ENCODE measurements at places on chromosomes 11 and 22.

GRCh38 chr11:134475951-134476350 is 63.9 kb upstream of the B3GAT1 start:
- no peak for DNase-seq

DNA sequence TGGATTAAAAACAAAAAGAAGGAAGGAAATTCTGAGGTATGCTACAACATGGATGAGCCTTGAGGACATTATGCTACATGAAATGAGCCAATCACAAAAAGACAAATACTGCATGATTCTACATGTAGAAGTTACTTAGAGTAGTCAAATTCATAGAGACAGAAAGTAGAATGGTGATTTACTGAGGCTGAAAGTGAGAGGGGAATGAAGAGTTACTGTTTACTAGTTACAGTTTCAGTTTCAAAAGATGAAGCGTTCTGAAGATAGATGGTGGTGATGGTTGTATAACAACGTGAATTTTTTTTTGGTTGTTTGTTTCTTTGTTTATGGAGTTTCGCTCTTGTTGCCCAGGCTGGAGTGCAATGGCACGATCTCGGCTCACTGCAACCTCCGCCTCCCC is 9.5 kb downstream of the OR5P2 start:
- DNase-seq: no peak

DNA sequence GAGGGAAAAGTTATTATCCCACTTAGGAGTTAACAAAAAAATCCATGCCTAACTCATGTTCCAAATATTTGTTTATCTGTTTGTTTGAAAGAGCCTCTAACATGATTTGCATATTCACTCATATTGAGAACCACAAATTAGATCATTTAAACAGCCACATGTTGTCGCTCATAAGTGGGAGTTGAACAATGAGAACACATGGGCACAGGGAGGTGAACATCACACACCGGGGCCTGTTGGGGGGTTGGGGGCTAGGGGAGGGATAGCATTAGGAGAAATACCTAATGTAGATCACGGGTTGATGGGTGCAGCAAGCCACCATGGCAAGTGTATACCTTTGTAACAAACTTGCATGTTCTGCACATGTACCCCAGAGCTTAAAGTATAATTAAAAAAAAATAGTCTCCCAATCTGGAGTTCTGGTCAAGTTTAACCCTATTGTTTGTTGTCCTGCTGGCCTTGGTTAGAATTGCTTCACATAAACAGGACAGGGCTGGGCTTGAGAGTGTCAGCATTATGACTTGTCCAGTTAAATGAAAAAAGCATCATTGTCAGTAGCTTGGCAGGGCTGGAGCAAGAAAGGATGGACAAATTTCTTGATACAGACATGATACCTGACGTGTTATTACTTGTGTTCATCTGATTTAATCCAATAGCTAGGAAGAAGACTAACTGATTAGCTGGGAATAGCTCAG is 57.8 kb upstream of the PSMA1 start:
- no peak for DNase-seq

DNA sequence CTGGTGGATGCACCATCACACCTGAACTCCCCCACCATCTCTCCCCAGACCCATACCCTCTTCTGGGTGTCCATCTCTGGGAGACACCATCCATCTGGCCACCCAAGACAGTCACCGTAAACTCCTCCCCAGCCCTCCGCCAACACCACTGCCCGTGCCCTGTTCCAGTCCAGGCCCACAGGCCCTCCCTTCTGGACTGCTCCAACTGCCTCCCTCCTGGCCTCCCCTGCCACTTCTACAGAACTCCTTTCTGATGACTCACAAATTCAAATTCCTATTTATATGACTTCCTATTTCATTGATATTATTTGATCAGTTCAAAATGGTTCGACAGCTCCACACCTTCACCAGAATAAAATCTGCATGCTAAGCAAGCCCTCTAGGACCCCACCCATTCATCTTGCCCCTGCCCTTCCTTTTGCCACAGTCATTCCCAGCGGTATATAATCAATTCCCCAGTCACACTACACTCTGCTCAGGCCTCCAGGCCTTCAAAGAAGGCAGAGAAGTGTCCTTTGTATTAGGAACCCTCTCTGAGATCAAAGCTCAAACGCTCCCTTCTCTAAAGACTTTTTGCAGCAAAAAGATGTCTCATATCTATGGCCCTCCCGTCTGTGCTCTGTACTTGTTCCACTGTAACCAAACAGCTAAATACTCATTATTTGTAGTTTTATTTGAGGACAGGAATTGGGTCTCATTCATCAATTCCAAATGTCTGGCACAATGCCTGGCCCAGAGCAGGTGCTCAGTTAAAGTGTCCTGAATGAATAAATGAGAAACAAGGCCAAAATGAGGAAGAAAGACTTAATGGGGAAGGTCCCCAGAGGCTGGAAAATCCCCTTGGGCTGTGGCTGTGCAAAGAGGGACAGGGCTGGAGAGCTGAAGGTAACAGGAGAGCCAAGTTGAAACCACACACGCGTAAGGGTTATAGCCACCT is 29.0 kb downstream of the MYH9 start:
- DNase-seq: no peak

- DNase-seq: no peak
Measured at GRCh38 chr11:105824457-105825013, 197.5 kb downstream of the MSANTD4 start.

- peak; percentile 72 for DNase-seq
Measured at GRCh38 chr22:24985826-24986214, 33.3 kb downstream of the KIAA1671 start.

- DNase-seq: no peak
Measured at GRCh38 chr11:76277298-76278175, 71.2 kb upstream of the WNT11 start.

DNA sequence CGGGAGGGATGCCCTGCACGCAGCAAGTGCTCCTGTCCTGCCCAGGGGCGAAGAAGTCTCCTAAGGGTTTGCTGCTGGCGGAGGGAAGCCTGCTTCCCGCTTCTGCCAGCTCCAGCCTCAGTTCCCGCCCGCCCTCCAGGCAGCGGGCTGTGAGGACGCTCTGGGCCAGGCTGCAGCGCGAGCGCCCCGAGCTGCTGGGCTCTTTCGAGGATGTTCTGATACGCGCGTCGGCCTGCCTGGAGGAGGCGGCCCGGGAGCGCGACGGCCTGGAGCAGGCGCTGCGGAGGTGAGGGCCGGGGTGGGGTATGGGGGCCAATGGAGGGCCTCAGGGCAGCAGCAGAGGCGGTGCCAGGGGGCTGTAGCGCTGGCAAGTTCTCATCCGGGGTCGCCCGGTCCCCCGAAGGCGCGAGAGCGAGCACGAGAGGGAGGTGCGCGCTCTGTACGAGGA is 2.2 kb downstream of the CRACR2B start:
- no peak for DNase-seq

- no peak for DNase-seq
Measured at GRCh38 chr11:60925868-60926267, 1.6 kb downstream of the TMEM132A start.

- no peak for DNase-seq
Measured at GRCh38 chr11:124075841-124076651, 34.9 kb upstream of the OR10G7 start.

GRCh38 chr11:9982796-9983579 is 311.0 kb downstream of the SBF2 start:
- no peak for DNase-seq

DNA sequence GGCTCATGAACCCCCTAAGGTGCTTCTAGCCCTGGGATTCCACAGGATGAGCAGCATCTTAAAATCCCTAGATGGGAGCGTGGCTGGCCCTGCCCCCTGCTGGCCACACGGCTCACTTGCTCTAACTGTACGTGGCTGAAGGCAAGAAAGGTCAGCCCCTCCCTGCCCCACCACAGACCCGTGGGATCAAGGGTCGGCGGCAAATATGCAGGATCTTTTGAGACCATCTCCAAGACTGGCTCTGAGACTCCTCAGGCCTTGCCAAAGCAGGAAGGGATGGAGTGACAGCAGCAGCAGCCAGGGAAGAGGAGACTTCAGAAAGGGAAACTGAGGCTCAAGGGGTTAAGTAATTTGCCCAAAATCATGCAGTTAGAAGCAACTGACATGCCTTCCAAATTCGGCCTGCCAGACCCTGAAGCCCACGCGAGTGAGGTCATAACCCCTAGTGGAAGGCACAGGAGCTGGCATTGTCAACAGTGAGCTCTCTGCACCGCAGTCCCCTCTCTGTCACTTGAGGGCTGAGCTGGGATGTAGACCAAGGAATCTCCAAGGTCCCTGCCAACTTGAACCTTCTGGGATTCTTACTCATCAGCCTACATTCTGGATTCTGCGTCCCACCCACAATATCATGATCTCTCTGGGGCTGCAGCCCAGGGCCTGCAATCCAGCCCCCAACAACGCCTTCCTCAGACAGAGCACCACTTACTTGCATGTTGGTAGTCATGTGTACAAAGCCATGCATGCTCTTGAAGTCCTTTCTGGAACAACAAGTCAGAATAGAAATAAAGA is 31.4 kb downstream of the CREB3L1 start:
- DNase-seq: peak; percentile 28

GRCh38 chr11:37390576-37391083 is 792.6 kb upstream of the RAG2 start:
- DNase-seq: no peak

DNA sequence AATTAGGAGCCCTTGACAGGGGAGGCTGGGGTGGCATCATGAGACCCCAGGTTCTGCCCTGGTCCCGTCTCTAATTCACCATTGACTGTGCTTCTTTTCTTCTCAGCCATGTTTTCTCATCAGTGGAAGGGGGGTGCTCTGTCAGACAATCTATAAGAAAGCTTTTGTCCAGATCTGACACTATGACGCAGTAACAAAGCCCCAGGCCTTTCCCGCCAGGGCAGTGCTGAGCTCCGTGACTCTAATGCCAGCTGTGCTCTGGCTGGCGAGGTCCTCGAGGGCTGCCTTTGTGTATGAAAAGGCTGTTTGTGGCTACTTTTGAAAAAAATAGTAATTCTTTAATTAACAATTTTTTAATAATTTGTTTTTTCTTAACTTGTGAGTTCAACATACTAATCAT is 3.2 kb downstream of the CD6 start:
- DNase-seq: no peak

- DNase-seq: no peak
Measured at GRCh38 chr11:117705866-117706265, 91.2 kb downstream of the DSCAML1 start.

DNA sequence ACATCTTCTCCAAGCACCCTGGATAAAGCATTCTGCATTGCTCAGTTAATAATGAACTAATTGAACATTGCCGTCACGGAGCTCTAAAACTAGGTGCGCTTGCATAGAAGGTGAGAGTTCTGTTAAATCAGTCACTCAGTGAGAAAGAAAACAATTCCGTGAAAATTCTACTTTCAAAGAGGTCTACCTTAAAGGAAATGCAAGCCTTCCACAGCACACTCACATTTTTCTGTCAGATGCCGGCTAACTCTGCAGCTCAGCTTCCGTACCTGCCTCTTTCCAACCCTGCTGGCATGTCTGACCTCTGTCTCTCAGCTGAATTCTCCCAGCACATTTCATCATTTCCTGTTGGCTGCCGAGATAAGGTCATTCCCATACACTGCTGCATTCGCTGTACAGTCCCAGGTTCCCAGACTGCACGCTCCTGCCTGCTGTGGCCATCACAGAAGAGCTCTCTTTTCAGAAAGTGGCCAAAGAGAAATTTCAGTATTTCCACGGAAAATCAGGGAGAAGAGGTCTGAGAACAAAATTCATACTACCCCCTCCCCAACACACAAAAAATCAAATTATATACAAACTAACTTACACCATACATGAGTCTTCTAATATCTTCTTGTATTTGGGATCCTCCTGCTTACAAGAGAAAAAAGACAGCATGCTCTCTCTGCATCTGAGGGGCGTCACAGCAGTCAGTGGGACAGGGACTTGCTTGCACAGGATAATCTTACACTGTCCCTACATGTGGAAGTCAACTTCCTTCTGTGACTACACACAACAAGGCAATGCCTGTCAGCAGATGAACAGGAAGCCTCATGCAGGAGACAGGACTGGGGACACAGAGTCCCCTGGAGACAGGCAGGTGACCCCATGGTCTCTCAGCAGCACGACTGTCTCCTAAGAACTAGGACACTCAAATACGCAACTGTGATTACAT is 55.1 kb downstream of the PACSIN2 start:
- DNase-seq: no peak

GRCh38 chr22:44159221-44159620 is 21.5 kb upstream of the PARVG start:
- DNase-seq: no peak

DNA sequence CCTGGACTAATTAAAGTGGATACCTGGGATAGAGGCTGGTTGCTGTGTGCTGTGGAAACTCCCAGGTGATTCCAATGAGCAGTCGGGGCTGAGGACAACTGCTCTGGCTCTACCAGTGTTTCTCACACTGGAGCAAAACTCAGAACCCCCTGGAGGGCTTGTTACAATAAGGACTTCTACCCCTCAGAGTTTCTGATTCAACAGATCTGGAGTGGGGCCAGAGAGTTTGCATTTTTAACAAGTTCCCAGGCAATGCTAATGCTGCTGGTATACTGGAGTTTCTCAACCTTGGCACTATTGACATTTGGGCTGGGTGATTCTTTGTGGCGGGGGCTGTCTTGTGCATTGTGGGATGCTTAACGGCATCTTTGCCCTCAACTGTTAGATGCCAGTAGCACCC is 353.7 kb downstream of the MIAT start:
- no peak for DNase-seq

- DNase-seq: no peak
Measured at GRCh38 chr22:21633481-21633880, 921 bp downstream of the CCDC116 start.

DNA sequence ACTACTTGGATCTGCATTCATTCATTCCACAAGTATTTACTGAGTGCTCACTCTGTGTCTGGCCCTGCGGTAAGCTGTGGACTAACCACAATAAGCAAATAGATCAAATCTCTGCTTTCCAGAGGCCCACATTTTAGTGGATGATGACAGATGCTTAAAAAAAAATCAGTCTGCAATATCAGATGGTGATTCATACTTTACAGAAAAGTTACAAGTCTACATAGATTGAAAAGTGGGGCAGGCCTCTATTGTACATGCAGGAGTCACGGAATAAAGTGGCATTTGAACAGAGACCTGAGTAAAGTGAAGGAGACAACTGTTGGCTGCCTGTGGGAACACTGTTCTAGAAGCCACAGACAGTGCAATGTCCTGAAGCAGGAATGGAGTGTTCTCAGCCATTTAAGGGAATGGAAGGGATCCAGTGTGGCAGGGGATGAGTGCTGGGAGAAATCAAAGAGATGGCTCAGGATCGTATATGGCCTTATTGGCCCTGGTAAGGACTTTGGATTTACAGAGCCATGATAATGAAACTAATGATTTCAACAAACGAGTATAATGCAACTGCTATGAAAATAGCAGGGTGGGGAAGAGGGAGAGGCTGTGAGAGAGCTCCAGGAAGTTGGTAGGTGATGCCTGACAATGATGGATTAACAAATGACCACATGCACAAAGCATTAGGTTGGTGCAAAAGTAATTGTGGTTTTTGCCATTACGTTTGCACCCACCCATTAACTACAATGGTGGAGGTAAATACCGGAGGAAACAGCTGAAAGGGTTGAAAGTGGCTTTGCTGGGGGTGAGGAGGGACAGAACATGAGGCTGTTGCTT is 31.1 kb downstream of the TMEM45B start:
- no peak for DNase-seq

DNA sequence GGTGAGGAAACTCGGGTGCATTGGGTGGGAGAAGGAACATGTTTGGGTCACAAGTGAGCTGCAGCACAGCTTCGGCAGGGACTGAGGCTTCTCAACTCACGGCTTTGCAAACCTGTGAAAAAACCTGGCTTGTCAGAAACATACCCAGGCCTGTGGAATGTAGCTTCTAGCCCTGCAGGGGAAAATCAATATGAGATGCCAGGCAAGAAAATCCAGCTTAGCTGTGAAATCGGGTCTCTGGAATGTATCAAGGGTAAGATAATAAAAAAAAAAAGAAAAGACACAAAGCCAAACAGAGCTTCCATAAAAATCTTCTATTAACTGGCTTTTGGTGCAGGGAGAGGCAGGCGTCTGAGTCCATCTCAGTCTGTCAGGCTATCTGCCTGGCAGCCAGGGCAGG is 28.5 kb downstream of the UQCR10 start:
- no peak for DNase-seq

Data from bone marrow (tissue), 2 donors.